ENCODE measurements at places on chromosomes 5 and 9. TPM values are rescaled to one million over a fixed set of nuclear protein-coding genes. Genes with fewer than 3 reads are reported as not detected.

GRCh38 chr5:146828385-146828784 is 50.2 kb downstream of the PPP2R2B start:
- no peak overlapping the region for H3K4me3 ChIP-seq
- H3K27ac ChIP-seq: no peak overlapping the region
- H3K4me1 ChIP-seq: peaks cover 9% of the 10 kb centered on the region
- no peak for DNase-seq

GRCh38 chr5:167587772-167588437 is 703.5 kb upstream of the WWC1 start:
- H3K36me3 ChIP-seq: no peaks in the 10 kb centered on the region
- no peaks in the 10 kb centered on the region for H3K4me1 ChIP-seq
- no peak overlapping the region for H3K4me3 ChIP-seq

DNA sequence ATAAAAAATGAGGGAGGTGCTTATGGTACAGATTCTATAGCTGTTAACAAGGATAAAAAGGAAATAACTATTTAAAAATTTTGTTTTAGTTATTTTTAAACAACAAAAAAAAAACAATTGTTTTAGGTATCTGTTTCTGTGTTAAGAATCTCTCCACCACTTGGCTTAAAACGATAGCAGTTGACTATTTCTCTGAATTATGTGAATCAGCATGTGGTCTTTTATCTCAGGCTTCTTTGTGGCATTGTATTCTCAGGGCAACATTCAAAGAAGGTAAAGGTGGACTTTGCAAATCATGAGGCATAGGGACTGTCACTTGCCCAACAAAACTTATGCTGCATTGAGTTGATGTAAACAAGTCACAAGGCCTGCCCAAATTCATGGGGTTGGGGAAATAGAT is 55.2 kb downstream of the ERBIN start:
- no peaks in the 10 kb centered on the region for H3K4me1 ChIP-seq
- no peak overlapping the region for H3K4me3 ChIP-seq
- no peaks in the 10 kb centered on the region for H3K36me3 ChIP-seq
- no peak for DNase-seq
- no peak overlapping the region for H3K27ac ChIP-seq
- H3K27me3 ChIP-seq: no peaks in the 10 kb centered on the region

GRCh38 chr5:83900306-83900705 is 179.7 kb upstream of the HAPLN1 start:
- no peaks in the 10 kb centered on the region for H3K4me1 ChIP-seq
- no peaks in the 10 kb centered on the region for H3K36me3 ChIP-seq
- no peak overlapping the region for H3K4me3 ChIP-seq
- H3K27me3 ChIP-seq: no peaks in the 10 kb centered on the region
- DNase-seq: no peak
- H3K27ac ChIP-seq: no peak overlapping the region

The GRXCR2 gene
- total RNA-seq: not detected

GRCh38 chr5:103111468-103111867 is 8.5 kb downstream of the GIN1 start:
- H3K4me1 ChIP-seq: no peaks in the 10 kb centered on the region
- no peak overlapping the region for H3K27ac ChIP-seq
- no peaks in the 10 kb centered on the region for H3K27me3 ChIP-seq
- DNase-seq: no peak
- no peak overlapping the region for H3K4me3 ChIP-seq

- H3K27ac ChIP-seq: no peak overlapping the region
- H3K4me3 ChIP-seq: peak overlapping the region; percentile 84
- H3K27me3 ChIP-seq: peaks cover 98% of the 10 kb centered on the region
- H3K4me1 ChIP-seq: peaks cover 29% of the 10 kb centered on the region
- no peak for DNase-seq
These were observed 1.6 kb upstream of the PRDM6 start for GRCh38 chr5:123087173-123088030.

The COL23A1 gene
- not detected for total RNA-seq

The C5orf22 gene
- total RNA-seq: 19.8 TPM

The SOHLH1 gene
- total RNA-seq: not detected

- no peak overlapping the region for H3K27ac ChIP-seq
- no peaks in the 10 kb centered on the region for H3K4me1 ChIP-seq
- no peak for DNase-seq
- no peaks in the 10 kb centered on the region for H3K36me3 ChIP-seq
- H3K27me3 ChIP-seq: peaks cover 46% of the 10 kb centered on the region
These were observed 75.9 kb downstream of the SFXN1 start for GRCh38 chr5:175554296-175554695.

DNA sequence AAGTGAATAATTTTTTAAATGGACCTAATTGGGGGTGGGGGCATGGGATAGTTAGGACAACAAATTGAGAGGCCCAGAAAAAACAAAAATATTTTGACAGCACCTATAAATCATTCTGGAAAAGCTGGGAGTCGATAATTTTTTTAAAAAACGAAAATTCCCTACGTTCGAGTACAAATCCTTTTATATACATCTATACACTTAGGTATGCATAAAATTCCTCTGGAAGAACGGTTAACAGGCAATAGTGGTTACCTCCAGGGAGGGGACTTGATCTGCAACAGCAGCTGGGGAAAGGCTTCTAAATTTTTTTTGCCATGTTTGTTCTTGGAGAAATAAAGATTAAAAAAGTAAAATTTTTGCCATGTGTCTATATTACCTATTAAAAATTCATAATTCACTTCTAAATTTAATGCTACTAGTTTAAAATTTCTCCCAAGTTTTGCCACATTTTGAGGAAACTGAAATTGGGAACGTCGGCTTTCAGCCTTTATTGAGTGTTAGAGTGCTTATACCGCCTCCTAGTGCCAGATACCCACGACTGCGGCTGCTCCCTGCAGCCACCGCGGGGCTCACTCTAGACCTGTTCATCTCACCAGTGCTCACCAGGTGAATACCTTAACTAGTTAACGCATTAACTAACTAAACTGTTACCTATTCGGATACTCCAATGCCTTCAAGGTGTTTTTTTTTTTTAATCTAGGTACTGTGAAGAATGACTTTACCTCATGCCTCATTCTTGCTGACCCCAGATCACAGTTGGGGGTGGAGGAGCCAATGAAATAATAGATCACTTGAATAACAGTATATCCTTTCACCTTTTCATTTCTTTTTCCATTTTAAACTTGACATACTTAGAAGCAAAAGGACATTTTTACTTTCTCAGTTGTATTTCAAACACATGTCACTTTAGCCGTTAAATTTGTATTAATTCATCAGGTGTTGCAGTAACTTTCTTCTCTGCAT is 1.8 kb upstream of the BHMT start:
- peaks cover 6% of the 10 kb centered on the region for H3K27me3 ChIP-seq
- no peaks in the 10 kb centered on the region for H3K36me3 ChIP-seq
- DNase-seq: no peak
- peaks cover 3% of the 10 kb centered on the region for H3K4me1 ChIP-seq

- no peak overlapping the region for H3K27ac ChIP-seq
- no peak for DNase-seq
These were observed 177.0 kb upstream of the PTGER4 start for GRCh38 chr5:40502736-40503135.

GRCh38 chr9:14258660-14259239 is 55.2 kb downstream of the NFIB start:
- no peak for DNase-seq
- H3K36me3 ChIP-seq: no peaks in the 10 kb centered on the region
- no peak overlapping the region for H3K27ac ChIP-seq
- H3K4me1 ChIP-seq: no peaks in the 10 kb centered on the region
- no peaks in the 10 kb centered on the region for H3K27me3 ChIP-seq
- H3K4me3 ChIP-seq: no peak overlapping the region

The SLC25A2 gene
- 0.95 TPM for total RNA-seq

DNA sequence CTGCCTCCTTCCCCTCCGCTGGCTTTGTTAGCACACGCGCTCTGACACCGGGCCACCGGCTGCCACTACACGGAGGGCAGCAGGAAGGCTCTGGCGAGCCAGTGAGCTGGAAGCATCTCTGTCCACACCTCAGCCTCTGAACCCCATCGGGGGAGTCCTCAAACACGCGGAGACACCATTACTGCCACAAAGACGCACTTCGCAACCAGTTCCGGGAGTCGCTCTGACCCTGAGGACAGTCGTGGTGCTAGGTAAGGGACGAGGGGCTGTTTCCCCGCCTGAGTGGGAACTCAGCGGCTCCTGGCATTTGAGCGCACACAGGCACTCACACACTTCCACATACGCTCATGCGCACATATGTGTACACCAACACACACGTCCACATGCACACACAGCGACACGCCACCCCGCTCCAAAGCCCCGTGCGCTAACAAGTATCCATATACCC is 160.0 kb downstream of the C9orf152 start:
- peaks cover 41% of the 10 kb centered on the region for H3K27me3 ChIP-seq
- peak overlapping the region; percentile 86 for H3K27ac ChIP-seq
- DNase-seq: no peak
- no peaks in the 10 kb centered on the region for H3K36me3 ChIP-seq

DNA sequence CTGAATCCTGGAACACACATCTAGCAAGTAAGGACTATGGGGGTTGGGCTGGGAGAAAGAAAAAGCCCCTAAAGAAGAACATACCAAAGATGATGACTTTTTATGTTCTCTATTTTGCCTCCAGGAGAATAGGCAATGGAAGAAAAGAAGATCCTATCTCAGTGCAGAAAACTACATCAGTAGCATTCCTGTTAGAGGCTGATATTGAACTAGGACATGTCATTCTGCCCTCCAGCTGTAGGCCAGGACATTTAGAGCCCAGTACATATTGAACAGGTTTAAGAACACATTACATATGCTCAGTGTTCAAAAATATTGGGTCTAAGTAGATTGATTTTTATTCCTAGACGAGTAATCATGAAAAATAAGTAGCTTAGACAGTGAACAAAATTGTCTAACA is 24.7 kb downstream of the PRLR start:
- H3K27ac ChIP-seq: no peak overlapping the region
- no peaks in the 10 kb centered on the region for H3K36me3 ChIP-seq
- H3K27me3 ChIP-seq: no peaks in the 10 kb centered on the region
- H3K4me1 ChIP-seq: no peaks in the 10 kb centered on the region
- no peak for DNase-seq

- no peak overlapping the region for H3K4me3 ChIP-seq
- no peak overlapping the region for H3K27ac ChIP-seq
- no peak for DNase-seq
- H3K4me1 ChIP-seq: peaks cover 11% of the 10 kb centered on the region
- no peaks in the 10 kb centered on the region for H3K36me3 ChIP-seq
These were observed 452.0 kb upstream of the ZNF608 start for GRCh38 chr5:125198270-125198974.

DNA sequence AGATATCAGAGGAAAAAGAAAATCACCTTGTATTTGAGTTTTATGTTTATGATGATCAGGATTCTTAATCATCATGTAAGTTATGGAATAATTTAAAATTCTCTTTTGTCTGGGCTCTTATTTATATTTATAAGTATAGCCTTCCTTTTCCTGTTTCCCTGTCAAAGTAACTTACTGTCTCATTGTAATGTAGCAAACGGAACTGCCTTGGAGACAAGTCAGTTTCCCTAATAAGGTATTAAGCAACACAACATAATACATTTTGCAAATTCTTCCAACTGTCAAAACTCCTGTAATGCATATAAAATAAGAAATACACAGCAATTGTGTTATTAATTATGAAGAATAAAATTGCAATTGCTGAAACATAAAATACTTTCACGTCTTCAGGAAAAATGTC is 463.2 kb downstream of the MAT2B start:
- no peak overlapping the region for H3K27ac ChIP-seq
- no peak for DNase-seq
- no peaks in the 10 kb centered on the region for H3K36me3 ChIP-seq
- no peak overlapping the region for H3K4me3 ChIP-seq

DNA sequence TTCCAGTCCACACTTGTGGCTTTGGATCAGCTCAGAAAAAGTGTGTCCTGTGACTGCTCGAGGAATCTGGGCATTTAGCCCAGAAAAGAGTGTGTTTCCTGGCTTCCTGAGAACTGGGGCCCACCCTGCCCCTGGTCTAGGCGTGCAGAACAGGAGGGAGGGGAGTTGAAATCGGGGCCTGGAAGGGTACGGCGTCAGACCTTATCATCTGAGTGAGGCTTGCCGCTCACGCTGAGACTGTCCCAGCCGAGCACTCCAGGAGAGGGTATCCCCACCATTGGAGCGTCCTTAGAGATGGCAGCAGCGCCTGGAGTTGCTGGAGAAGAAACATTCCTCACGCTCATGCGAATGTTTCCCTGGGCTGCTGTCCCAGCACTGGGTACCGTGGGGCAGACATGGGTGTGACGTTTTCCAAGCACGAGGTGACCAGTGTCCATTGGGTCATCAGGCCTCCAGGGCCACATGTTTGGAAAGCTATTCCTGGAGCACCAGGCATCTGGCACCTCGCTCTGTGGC is 22.5 kb downstream of the NEK6 start:
- H3K36me3 ChIP-seq: no peaks in the 10 kb centered on the region
- no peak for DNase-seq
- H3K4me3 ChIP-seq: no peak overlapping the region
- H3K27ac ChIP-seq: peak overlapping the region; percentile 79

DNA sequence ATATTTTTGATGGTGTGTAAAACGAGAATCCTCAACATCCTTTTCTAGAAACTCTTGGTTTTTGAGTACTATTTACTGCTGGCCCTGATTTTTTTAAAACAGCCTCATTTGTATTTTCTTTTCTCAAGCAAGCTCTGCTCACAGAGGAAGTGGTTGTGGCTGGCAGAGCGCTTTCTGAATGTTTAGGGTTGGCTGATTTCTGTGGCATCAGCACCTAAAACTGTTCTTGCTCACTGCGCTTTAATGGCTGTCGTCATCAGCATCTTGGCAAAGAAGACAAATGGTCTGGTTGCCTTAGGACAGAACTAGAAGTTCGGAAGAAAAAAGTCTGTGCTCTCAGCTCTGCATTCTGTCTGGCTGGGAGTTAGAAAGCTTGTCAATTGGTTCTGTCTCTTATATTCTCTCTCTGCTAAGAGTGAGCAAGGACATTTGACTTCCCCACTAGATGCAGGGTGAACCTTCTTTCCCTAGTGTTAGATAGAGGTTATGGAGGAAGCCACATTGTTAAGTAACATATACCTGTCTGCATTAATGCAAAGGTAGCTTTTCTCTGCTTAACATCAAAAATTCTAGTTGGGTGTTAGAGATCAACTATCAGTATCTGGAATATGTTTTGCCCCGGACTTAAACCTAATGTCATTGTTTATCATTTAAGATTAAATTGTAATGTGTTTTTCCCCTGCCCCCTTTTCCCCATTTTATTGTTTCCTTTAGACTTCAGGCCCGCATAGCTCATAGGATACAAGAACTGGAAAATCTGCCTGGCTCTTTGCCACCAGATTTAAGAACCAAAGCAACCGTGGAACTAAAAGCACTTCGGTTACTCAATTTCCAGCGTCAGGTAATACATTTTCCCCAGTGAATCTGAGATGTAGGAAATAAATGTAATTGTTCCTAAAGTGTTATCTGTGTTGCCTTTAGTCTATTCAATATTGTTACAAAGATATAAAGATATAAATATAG is 39.0 kb downstream of the SMARCA2 start:
- no peaks in the 10 kb centered on the region for H3K36me3 ChIP-seq
- no peak overlapping the region for H3K4me3 ChIP-seq
- no peaks in the 10 kb centered on the region for H3K27me3 ChIP-seq
- no peaks in the 10 kb centered on the region for H3K4me1 ChIP-seq
- DNase-seq: no peak
- H3K27ac ChIP-seq: peak overlapping the region; percentile 8
